Fibroblast of the conjunctiva (primary cell): ENCODE measurements at places on chromosomes 6 and 20.

DNA sequence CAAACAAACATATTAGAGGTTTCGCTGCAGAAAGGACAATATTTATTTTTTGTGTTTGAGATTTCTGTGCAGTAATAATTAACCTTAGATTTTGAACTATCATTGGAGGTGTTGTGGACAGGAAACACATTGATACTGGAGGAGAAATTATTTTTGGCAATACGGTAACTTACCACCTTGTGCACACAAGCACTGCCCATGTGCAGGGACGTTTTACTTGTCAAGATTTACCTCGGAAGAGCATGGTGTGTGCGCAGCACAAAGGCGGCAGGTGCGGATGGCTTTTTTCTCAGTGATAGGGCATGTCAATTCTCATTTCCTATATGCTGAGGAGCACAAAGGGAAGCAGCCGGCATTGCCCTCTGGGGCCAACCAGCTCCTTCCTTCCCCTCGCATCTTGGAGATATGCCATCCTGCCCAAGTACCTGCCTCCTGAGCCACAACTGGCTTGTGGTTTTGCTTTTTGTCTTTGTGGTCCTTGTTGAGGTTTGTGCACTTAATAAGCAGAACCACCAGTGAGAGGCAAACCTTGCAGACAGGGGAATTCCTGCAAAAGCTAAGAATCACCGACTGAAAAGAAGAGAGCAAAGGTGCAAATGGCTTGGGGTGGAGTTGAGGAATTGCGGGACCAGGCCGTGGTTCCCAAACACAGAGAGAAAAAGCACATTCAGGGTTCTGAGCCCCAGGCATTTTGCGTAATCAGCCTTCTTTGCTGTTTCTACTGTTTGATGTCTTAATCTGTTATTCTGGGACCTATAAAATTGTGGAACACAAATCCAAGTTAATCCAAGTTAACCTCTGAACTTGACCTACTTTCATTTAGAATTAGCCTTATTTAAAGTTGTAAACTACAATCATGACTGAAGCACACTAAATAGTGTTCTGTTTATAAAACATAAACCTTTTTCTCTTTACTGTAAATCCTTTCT is 21.9 kb downstream of the SAMD5 start:
- DNase-seq, result no peak

GRCh38 chr20:62588458-62589149 is 53.7 kb upstream of the SLCO4A1 start:
- no peak for DNase-seq

GRCh38 chr6:484746-485145 is 93.2 kb downstream of the IRF4 start:
- DNase-seq, result no peak

DNA sequence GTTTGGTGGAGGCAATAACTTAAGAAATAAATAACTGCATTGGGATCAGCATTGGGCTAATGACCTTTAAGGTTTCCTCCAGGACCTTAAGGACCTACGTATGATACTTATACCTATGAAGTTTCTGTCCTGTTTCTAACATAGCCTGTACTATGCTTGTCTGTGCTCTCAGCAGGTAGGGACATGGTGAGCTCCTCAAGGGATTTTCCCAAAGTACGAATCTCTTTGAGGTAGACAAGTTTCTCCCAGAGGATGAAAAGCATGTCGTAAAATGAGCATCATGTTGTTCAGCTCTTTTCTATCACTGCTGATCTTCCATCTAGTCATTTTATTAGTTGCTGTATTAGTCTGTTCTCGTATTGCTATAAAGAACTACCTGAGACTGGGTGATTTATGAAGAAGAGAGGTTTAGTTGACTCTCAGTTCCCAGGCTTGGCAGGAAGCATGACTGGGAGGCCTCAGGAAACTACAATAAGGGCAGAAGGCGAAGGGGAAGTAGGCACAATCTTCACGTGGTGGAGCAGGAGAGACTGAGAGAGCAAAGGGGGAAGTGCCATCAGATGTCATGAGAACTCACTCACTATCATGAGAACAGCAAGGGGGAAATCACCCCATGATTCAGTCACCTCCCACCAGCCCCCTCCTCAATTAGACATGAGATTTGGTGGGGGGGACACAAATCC is 77.8 kb upstream of the TGM3 start:
- no peak for DNase-seq

- no peak for DNase-seq
Measured at GRCh38 chr20:19823971-19824370, 65.9 kb downstream of the RIN2 start.

- DNase-seq, result no peak
Measured at GRCh38 chr6:150394053-150394898, 25.5 kb downstream of the IYD start.

DNA sequence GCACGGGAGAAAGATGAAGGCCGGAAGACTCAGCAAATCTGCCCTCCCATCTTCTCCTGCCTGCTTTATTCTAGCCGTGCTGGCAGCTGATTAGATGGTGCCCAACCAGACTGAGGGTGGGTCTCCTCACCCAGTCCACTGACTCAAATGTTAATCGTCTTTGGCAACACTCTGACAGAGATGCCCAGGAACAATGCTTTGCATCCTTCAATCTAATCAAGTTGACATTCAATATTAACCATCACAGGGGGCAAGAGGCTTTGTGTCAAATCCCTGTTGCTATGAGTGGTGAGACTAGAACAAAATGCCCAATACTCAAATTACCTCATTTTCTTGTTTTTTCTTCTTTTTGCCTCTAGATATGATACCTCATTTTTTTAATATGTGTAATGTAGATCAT is 27.4 kb upstream of the PLAGL1 start:
- no peak for DNase-seq

- no peak for DNase-seq
Measured at GRCh38 chr6:14798996-14799588, 446.8 kb upstream of the JARID2 start.

- no peak for DNase-seq
Measured at GRCh38 chr20:23279836-23280235, 70.8 kb upstream of the NXT1 start.

DNA sequence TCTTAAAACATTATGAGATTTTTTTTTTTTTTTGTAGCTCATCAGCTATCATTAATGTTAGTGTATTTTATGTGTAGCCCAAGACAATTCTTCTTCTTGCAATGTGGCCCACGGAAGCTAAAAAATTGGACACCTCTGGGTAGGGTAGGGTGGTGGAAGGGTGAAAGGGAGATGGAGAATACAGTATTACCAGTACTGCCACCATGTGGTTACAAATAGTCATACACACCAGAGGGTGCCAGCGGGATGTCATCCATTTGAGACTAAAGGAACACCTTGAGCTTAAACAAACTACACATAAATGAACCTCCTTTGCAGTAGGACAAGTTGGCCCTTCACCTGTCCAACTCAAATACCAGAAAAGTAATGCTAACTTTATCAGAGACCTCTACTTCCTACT is 601.9 kb downstream of the HTR1B start:
- DNase-seq, result no peak

DNA sequence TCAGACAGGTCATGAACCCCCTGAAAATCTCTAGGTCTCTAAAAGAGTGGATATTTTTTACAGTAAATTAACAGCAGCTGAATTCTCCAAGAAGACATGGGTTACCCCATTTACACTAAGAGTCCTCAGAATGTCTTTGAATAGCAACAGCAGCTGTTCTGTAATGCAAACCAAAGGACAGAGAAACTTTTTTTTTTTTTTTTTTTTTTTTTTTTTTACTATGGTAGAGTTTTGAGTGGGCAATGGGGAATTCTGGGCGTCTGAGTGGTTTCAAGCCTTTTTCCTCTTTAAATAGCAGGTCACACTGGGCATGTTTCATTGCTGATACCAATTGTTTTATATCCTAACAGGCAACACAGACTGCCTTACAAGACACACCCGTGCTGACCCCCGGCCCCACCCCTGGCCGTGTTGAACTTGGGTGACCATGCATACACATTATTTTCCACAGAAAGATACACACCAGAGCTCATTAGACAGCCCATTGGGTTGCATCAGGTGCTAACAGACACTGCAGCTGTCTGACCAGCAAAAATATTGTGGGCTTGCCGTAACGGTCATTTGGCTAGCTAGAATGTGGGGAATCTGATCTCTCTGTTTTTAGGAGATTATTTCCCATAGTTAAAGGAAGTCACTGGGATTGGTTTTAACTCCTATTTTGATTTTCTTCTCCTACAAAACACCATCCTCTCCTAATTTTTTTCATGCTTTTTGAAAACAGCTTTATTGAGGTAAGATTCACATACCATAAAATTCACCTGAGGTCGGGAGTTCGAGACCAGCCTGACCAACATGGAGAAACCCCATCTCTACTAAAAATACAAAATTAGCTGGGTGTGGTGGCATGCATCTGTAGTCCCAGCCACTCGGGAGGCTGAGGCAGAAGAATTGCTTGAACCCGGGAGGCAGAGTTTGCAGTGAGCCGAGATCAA is 26.7 kb upstream of the IRF4 start:
- no peak for DNase-seq

DNA sequence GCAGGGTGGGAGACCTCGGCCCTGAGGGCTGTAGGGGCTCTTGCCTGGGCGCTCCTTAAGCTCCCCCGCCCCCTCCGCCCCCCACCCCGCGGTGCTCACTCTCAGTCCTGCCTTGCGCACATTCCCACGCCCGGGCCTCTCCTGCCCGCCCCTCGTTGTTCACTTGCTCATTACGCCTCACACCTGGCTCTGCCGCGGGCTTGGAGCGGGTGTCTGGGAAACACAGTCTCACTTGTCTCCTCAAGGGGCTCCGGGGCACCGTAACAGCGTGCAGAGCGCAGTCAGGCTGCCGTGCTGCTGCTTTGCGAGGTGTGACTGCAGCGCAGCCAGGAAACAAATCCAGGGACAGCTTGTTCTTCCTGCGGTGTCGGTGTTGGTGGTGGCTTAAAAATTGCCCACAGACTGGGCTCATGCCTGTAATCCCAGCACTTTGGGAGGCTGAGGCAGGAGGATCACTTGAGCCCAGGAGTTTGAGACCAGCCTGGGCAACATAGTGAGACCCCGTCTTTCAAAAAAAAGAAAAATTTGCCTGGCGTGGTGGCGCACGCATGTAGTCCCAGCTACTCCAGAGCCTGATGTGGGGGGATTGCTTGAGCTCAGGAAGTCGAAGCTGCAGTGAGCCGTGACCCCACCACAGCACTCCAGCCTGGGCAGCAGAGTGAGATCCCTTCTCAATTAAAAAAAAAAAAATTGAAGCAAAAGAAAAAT is 4.6 kb downstream of the NPBWR2 start:
- DNase-seq, result no peak

DNA sequence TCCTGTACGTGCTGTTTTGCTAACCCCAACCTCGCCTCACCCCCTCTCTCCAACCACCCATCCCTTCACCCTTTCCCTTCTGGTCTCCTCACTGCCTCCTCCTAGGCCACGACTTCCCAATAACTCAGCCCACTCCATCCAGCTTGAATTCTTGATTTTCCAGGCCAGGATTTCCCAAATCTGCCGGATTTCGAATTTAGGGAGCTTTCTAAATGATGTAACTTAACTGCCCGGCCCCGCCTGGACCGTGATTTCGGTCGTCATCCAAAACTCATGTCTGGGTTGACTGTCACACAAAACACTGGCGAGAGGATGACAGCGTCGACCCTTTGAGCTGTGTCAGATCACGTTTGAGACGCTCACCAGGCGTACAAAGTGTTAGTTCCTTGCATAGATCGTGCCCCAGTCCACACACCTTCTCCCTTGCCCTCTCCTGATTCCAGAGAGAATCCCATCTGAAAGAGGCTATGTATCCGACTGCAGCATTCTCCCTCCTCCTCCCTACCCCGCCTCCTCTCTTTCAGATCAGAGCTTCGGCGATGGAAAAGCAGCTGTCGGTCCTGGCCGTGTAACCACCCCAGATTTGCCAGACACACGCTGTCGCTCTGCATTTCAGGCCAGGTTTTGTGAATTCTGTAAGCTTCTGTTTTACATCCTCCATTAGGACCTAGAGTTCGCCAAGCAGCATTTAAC is 168.2 kb downstream of the GPX5 start:
- DNase-seq, result no peak

- no peak for DNase-seq
Measured at GRCh38 chr6:41214559-41215238, 13.4 kb upstream of the TREML4 start.

- no peak for DNase-seq
Measured at GRCh38 chr6:159117563-159117962, 51.6 kb upstream of the FNDC1 start.

GRCh38 chr6:41072836-41073202 is at the start of gene NFYA:
NFYA (plus strand) TSS chr6:41072974; CDS start chr6:41079090, 6,116 bp downstream.
- no peak for DNase-seq

GRCh38 chr6:159217595-159218275 is 48.5 kb downstream of the FNDC1 start:
- peak; percentile 21 for DNase-seq

- DNase-seq, result no peak
Measured at GRCh38 chr6:159720708-159721107, 6.6 kb upstream of the WTAP start.

GRCh38 chr20:60097285-60097684 is 139.1 kb downstream of the CDH26 start:
- DNase-seq, result no peak

DNA sequence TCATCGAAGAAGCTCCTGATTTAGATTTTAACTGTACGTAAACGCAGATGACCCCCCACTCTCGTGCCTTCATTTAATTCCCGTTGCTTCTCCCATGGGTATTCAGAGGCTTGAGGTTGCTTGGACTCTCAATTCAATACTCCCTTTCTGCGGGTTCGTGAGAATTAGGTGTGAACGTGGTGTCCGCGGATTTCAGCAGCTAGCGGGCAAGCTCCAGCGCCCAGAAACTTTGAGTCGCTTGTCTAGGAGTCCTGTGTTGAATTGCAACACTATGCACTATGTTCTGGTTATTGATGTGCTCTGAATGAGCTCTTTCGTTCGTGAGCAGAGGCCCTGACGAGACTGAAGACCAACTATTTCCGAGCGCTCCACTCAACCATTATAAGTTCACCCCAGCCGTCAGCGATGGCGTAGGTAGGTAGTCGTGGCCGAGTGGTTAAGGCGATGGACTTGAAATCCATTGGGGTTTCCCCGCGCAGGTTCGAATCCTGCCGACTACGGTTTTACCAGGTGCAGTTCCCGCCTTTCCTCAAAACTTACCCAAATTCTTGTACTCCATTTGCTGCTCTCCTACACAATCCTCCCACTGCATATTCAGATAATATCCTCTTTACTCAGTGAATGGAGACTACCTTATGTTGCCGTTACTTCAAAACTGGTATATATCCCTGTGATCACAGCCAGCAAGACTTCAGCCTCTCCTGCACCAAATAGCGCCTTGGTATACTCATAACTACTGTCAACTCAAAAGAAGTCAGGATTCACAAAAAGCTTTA is 72.6 kb upstream of the ZNF184 start:
- peak; percentile 68 for DNase-seq

- DNase-seq, result no peak
Measured at GRCh38 chr6:67722861-67723261, 912.2 kb upstream of the ADGRB3 start.

DNA sequence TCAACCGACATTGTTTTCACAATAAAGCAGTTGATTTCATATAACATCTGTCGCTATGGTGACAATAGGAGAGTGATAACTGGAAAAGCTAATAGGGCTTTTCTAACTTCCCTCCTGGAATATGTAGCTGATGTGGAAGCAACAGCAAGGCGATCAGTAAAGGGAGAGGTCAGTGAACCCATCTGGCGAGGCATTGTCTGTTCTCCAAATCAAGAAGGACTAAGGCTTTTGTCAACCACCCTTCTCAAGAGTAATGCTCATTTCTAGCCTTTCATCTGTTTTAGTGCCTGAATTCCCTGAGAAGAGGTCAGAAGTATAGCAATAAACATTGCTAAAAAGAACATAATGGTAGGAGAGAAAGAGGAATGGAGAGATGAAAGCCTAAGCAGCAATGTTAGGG is 201.3 kb downstream of the AKAP7 start:
- no peak for DNase-seq
